ENCODE measurements at places on chromosomes 7 and 10.

DNA sequence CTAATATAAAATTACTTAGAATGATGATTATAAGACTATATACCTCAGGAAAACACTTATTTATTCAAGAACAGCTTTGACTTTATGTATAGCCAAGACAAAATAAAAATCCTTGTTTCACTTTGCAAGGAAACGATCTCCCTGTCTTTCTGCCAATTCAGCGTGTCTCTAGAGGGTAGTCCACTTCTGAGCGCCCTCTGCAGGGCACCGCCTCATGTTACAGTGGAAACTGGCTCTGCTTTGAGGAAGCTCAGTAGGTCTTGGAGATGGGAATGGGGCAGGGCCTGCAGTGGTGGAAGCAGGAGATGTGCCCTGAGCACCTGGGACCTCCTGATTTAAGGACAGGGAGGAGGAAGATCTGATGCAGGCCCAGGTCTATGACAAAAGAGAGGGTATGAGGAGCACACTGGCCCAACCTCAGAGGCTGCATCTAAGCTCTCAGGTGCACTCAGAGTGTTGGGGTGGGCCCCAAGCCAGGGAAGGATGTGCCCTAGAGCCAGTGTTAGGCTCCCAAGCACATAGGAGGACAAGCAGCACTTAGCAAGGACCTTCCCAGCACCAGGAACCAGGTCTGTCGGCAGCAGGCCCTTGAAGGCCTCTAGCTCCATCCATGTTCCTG lies 481.0 kb downstream of the TNS3 start:
- no peak for DNase-seq

GRCh38 chr10:86671419-86671818 lies 3.1 kb downstream of the LDB3 start:
- DNase-seq, result no peak

GRCh38 chr10:99341860-99342490 lies 12.8 kb downstream of the CNNM1 start:
- no peak for DNase-seq

- no peak for DNase-seq
Measured at GRCh38 chr7:109049366-109049765, 479.7 kb downstream of the DNAJB9 start.

- peak; percentile 73 for DNase-seq
Measured at GRCh38 chr7:122438006-122438405, 133.5 kb upstream of the FEZF1 start.

DNA sequence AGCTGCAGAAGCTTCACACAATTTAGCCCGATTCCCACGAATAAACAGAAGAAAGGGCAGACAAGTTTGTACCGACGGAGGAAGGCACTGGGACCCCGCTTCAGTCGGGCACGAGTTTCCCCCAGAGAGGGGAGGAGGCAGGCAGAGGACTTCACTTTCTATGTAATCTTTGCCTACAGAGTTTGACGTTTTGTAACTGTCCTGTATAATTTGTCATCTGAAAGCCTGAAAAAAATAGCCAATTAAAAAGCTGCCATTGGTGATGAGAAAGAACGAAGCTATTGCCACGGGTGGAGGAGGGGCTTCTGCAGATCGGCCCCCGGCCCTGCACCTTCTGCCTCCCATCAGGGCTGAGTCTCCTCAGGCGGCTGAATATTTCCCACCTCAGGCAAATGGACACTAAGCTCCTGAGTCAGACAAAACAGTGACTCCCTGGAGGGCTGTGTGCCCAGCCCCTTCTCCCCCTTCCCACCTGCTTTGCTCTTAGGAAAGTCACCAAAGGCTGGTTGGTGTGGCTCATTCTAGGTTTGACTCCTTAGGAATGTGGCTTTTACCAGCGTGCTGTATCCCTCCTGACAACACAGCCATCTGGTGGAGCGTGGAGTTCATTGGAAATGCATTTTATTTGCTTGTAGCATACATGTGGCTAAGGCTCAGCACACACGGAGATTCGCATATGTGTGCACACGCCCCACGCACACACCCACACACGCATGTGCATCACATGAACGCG lies 117.4 kb downstream of the VIPR2 start:
- no peak for DNase-seq

- DNase-seq, result no peak
Measured at GRCh38 chr10:593901-594457, 95.5 kb downstream of the DIP2C start.

DNA sequence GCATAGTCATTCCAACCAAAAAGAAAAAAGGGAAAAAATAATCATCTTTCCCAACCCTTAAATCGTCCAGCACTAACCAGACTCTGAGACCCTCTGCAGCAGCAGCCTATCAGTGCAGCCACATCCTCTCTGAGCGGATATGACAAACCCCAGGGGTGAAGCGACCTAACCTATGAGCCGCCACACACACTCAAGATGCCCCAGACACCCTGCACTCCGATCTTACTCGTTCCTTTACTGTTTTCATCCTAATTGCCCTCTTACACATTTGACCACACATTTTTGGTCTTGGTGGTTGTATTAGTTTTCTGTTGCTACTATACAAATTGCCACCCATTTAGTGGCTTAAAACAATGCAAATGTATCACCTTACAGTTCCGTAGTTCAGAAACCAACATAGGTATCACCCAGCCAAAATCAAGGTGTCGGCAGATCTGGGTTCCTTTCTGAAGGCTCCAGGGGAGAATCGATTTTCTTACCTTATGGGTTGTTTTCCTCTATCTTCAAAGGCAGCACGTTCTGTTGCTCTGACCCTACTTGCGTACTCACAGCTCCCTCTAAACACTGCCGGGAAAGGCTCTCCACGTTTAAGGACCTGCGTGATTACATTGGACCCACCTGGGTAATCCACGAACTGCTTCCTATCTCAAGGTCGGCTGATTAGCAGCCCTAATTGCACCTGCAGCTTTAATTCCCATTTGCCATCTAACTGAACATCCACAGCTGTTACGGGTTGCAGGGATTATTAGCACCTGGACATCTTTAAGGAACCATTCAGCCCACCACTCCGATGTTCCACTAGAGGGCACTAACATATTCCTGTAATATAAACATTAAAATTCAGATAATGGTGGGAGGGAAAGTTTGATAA lies 37.3 kb upstream of the PRSS1 start:
- peak; percentile 49 for DNase-seq

DNA sequence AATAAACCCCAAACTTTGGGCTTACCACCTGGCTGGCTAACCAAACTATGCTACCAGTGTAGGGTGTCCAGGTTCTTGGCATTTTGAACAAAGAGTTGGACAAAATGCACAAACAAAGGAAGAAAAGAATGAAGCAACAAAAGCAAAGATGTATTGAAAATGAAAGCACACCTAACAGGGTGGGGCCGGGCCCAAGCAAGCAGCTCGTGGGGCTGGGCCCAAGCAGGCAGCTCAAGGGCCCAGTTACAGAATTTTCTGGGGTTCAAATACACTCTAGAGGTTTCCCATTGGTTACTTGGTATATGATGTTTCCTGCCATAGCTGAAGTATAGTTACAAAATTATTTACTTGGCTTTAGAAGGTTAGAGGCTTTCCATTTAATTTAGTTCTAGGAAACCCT lies 15.7 kb downstream of the ACADSB start:
- DNase-seq, result no peak

DNA sequence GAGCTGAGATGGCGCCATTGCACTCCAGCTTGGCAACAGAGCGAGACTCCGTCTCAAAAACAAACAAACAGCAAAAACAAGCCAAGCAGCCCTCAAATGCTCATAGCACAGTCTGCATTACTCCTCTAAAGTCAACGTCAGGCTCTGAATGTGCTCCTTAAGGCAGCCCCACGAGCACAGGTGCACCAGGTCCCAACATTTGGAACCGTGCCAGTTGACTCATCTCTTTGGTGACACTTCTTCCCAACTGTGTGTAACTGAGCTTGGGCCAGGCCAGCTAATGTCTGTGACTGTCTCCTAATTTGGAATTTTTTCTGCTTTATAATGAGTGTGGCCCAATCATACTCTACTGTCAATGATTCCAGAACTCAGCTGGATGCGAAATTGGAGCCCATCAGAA lies 66.3 kb upstream of the EFCAB10 start:
- peak; percentile 65 for DNase-seq

DNA sequence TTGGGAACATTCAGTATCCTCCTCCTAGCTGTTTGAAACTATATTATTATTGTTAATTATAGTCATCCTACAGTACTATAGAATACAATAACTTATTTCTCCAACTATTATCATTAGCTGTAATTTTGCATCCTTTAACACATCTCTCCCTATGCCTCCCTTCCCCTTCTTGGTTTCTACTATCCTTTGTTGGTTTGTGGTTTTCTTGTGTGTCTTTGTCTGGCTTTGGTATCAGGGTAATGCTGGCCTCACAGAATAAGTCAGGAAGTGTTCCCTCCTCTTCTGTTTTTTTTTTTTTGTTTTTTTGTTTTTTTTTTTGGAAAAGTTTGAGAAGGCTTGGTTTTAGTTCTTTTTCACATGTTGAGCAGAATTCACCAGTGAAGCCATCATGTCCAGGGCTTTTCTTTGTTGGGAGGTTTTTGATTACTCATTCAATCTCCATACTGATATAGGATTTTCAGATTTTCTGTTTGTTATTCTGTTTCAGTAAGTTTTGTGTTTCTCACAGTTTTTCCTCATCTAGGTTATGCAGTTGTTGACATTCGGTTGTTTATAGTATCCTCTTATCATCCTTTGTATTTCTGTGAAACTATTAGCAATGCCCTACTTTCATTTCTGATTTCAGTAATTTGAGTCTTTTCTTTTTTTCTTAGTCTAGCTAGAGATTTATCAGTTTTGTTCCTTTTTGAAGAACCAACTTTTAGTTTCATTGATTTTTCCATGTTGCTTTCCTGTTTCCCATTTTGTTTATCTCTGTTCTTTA lies 21.6 kb downstream of the C1GALT1 start:
- no peak for DNase-seq

DNA sequence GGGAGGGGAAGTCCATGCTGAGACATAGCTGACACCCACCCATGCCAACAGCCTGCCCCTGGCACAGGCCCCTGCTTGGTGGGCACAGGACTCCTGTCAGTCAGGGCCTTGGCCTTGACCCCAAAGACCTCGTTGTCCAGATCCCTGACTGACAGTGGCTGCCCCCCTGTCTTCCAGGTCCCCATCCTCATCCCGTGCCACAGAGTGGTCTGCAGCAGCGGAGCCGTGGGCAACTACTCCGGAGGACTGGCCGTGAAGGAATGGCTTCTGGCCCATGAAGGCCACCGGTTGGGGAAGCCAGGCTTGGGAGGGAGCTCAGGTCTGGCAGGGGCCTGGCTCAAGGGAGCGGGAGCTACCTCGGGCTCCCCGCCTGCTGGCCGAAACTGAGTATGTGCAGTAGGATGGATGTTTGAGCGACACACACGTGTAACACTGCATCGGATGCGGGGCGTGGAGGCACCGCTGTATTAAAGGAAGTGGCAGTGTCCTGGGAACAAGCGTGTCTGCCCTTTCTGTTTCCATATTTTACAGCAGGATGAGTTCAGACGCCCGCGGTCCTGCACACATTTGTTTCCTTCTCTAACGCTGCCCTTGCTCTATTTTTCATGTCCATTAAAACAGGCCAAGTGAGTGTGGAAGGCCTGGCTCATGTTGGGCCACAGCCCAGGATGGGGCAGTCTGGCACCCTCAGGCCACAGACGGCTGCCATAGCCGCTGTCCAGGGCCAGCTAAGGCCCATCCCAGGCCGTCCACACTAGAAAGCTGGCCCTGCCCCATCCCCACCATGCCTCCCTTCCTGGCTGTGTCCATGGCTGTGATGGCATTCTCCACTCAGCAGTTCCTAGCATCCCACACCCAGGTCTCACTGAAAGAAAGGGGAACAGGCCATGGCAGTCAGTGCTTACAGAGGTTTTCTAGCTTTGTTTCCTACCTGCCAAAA lies 197.2 kb downstream of the EBF3 start:
- no peak for DNase-seq

DNA sequence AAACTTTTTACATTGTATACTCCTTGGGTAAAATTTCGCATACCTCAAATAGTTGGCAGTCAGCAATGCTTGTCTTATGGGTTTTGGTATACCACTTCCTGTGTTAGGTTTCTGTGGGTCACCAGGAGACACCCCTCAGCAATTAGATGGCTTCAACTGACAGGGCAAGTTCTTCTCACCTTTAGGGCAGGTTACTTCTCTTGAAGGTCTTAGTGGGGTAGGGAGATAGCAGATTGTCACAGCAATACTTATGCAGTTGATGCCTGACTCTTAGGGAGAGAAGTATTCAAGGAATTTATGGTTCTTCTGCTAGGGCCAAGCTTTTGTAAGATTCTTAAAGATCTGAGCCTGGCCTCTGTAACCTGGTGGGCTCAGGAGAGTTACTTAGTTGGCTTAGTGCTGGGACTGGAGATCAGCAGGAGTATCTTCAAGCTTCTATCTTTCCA lies 42.9 kb downstream of the MKLN1 start:
- no peak for DNase-seq
